CD4-positive, alpha-beta T cell treated with Interleukin-6 at 100 ng/mL for 8 hours (primary cell): ENCODE measurements at places on chromosomes 2 and 18.

- peak; percentile 55 for DNase-seq
These were observed 14.3 kb downstream of the SIX3 start for GRCh38 chr2:44955593-44956392.

DNA sequence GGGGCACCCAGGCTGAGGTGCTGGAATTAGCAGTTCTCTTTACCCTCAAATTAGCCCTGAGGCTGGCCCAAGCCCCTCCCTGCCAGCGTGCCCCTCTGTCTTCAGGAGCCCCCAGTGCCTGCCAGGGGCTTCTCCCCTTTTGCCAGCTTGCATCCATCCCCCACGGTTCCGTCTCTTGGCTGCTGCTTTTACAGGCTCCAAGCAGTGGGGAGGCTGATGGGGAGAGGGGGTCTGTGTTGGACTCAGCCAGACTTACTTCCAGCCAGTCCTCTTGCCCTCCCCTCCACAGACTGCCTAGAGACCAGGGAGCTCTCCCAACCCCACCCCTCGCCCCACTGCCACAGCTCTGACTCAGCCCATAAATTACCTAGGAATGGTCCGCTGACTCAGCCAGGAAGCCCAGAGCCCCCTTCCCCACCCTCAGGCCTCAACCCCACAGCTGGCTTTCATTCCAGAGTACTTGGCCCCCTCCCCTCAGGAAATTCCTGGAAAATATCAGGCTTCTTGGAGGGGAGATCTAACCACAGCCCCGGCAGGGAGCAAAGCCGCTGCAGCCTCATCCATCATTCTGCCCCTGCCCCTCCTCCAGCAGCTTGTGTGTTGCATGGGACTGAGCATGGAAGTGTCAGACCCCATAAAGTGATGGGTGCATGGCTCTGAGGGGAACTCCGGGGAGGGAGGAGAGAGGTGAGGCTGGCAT lies 184.6 kb downstream of the ZFP36L2 start:
- DNase-seq, result no peak

DNA sequence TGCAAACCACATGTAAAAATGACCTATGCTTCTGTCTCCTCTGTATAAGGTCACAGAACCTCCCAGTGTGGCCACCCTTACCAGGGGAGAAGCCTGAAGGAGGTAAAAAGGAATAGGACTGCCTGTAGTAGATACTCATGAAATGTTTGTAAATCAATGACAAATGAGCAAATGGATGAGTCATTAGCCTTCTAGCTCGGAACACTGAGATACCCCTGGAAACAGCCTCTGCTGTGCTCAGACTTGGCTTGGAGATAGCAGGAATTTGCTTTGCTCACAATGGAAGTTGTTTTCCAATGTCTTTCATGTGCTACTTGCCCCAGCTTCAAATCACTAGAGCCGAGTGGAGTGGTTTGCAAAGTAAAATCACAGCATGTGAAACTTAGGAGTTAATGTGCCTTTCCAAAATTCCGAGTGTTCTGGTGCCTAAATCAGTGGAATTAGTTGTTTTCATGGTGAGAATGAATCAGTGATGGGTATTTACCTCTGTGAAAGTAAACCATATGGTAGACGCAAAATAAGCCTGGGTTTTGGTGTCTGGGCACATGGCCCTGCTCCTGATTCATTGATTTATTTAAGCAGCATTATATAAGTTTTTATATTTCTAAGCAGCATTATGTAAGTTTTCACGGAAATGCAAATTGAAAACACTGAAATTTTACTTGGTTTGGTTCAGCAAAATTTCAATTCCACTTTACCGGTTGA lies 154.0 kb upstream of the MAP3K20 start:
- no peak for DNase-seq

DNA sequence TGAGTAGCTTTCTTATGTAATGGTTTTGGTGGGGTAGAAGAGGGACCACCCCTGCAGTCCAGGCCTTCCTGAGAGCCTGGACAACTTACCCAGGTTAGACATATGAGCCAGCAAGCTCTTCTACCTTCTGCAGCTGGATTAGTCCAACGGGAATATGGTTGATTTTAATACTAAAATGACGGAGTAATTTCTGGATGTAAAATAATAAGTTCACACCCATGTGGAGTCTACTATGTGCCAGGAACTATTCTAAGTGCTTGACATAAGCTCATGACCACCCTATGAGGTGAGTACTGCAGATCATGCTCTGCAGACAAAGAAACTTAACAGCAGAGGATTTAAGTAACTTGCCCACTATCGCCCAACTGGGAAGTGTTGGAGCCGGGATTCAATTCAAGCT lies 45.5 kb downstream of the DPP4 start:
- DNase-seq, result no peak

DNA sequence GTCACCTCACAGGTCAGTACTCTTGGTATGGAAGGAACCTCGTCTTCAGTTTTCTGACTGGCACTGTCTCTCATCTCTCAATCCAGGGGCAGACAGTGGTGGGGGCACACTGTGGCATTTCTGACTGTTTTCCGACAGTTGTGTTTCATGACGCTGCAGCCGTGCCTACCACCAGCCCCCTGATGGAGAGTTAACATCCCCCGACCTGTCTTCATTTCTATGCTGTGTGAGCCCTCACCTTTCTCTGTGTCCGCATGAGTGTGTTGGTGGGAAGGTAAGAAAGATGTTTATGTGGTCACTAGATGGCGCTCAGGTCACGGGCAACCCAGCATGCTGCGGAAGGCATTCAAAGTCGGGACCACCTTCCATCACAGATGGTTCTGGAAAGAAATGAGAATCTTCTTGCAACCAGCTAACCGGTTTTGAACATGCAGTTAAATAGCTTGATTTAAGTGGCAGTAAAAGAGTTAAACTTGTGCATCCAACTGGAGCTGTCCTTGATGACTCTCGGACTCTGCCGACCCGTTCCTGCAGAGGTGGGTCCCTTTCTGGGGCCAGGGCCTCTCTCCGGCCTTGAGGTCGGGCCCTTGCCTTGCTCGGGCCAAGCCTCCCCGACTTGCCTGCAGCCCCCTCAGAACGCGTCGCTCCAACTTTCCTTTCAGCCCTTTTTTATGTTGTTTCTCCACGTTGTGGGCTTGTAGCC lies 92.4 kb downstream of the DYSF start:
- peak; percentile 22 for DNase-seq
